Mucosa of gallbladder (tissue), 1 donor: ENCODE measurements at places on chromosomes 13 and 19. TPM values are rescaled to one million over a fixed set of nuclear protein-coding genes. Genes with fewer than 3 reads are reported as not detected.

CILP2 gene
- total RNA-seq = 0.26 TPM

ZBTB45 gene
- 22.8 TPM for total RNA-seq

ZNF776 gene
- total RNA-seq = 21.6 TPM

LGALS7B gene
- 3.1 TPM for total RNA-seq

SOHLH2 gene
- 0.52 TPM for total RNA-seq

GRCh38 chr19:38924388-38924787, 6.2 kb downstream of the SARS2 start:
- no peak for DNase-seq

- DNase-seq = no peak
Observed at GRCh38 chr13:38462605-38463004, 113.0 kb downstream of the UFM1 start.

DNA sequence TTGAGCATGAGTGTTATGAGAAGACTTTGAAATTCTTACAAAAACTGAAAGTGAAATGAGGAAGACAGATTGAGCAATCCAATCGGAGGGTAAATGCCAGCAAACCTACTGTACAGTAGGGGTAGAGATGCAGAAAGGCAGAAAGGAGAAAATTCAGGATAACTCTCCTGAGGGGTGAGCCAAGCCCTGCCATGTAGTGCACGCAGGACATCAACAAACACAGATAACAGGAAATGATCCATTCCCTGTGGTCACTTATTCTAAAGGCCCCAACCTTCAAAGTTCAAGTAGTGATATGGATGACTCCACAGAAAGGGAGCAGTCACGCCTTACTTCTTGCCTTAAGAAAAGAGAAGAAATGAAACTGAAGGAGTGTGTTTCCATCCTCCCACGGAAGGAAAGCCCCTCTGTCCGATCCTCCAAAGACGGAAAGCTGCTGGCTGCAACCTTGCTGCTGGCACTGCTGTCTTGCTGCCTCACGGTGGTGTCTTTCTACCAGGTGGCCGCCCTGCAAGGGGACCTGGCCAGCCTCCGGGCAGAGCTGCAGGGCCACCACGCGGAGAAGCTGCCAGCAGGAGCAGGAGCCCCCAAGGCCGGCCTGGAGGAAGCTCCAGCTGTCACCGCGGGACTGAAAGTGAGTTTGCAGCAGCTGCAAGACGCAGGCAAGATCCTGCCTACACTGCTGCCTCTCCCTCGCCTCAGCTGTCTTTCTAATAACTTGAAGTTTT, at the start of gene TNFSF13B:
Gene TNFSF13B, plus strand, starts transcription at position 118 of the 728 bp plus-strand sequence. Its CDS starts 178 bp downstream, at position 296.
- DNase-seq = peak; percentile 28

- DNase-seq = peak; percentile 79
Observed at GRCh38 chr13:24271601-24272451, 37.6 kb upstream of the C1QTNF9 start.

GRCh38 chr19:33497778-33498175, 23.8 kb downstream of the PEPD start:
- DNase-seq = no peak

DNA sequence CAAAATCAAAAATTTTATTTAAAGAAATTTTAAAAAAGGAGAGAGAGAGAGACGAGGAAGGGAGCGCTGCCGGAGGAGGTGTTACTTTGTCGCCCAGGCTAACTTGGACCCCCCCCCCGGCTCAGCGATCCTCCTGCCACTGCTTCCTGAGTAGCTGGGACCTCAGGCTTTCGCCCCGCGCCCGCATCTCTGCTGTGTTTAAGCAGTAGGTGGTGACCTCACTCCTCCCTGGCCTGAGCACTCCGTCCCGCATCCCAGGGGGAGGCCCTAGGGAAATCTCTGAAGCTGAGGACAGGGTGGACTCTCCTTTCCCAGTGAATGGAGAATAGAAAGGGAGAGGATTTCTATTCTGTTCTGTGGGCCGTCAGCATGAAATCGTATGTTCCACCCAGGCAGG, 485 bp upstream of the ZNF845 start:
- peak; percentile 15 for DNase-seq

GRCh38 chr13:57314897-57315520, 148.0 kb downstream of the PRR20E start:
- no peak for DNase-seq
